Cerebellar nuclear complex (tissue), 1 donor: ENCODE measurements at places on chromosomes 2 and 18.

- DNase-seq = no peak
Measured at GRCh38 chr2:6971502-6971901, 54.3 kb downstream of the RNF144A start.

GRCh38 chr18:61876899-61877298 is 15.9 kb downstream of the RNF152 start:
- no peak for DNase-seq

GRCh38 chr2:213119061-213119809 is 32.2 kb downstream of the IKZF2 start:
- no peak for DNase-seq

DNA sequence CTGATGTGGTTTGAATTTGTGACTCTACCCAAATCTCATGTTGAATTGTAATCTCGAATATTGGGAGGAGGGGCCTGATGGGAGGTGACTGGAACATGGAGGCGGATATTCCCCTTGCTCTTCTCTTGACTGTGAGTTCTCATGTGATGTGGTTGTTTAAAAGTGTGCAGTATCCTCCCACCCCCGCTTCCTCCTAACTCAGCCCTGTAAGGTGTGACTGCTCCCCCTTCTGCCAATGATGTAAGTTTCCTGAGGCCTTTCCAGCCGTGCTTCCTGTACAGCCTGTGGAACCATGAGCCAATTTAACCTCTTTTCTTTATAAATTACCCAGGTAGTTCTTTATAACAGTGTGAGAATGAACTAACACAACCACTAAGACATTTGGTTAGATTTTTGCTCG is 458.4 kb downstream of the THSD7B start:
- DNase-seq = no peak

DNA sequence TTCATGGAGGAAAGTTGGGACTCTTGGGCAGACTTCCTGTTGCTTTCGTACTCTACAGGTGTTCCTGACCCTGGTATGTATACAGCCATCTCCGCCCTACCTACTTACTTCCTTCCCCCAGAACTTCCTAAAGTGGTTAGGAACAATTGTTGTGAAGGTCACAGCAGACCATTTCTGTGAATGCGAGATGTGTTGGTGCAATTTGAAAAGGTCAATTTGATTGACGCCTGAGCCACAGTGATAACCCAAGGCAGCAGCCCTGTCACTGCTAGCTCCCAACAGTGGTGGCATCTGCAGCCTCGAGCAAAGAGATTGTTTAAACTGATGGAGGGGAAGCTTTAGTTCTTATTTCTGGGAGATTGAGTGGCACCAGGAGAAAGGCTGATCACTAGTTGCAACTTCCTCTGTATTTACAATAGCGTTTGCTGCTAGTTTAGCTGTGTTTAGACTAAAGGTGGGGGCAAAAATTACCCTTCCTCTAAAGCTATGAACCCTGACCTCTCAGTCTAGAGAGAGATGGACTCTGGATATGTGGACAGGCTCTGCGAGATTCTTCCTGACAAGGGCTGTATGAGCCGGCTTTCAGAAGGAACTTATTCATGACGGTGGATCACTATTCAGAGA is 78.3 kb upstream of the MAP4K3 start:
- DNase-seq = no peak

DNA sequence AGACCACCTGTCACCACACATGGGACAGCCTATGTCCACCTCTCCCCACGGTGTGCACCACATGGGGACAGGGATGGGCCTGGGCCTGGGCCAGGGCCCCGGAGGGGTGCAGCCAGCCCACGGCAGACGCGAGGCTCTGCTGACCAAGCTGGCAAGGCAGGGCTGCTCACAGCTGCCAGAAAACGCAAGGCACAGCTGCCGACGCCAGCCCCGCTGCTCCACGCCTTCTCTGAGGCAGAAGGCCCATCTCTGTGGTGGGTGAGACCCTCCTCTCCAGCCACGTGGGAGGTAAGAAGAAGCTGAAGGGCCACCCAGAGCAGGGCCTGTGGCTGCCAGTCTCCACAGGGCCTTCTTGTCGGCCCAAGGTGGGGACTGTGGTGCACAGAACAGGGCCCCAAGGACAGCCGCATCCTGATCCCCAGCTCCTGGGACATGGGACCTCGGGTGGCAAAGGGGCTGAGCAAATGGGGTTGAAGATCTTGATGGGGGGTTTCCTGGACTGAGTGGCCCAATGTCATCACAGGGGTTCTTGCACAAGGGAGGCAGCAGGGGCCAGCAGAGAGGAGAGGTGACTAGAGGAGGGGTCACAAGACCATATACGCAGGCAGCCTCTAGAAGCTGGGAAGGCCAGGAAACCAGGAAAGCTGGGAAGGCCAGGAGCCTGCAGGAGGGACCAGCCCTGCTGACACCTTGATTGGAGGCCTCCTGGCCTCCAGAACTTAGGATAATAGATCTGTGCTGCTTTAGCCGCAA is 72.3 kb downstream of the NDUFA10 start:
- no peak for DNase-seq

DNA sequence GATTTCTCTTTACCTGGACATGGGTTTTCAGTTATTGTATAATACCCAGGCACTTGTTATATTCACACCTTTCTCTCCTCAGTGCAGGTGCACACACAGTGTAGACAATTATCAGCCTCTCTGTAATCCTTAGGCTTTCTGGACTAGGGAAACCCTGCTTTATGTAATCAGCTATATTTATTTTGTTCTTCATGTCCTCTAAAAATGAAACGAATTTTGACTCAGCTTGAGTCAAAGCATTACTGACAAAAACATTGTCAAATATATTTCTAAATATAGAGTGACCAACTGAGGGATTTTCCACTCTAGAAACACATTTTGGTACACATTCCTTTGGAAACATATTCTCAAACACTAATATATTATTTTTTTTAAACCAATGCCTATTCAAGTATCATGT is 144.8 kb upstream of the GULP1 start:
- no peak for DNase-seq

GRCh38 chr18:45958730-45959129 is 8.4 kb downstream of the EPG5 start:
- DNase-seq = no peak

- DNase-seq = no peak
Measured at GRCh38 chr18:79438898-79439627, 43.3 kb downstream of the NFATC1 start.
